ENCODE measurements at places on chromosomes 6 and 20.

DNA sequence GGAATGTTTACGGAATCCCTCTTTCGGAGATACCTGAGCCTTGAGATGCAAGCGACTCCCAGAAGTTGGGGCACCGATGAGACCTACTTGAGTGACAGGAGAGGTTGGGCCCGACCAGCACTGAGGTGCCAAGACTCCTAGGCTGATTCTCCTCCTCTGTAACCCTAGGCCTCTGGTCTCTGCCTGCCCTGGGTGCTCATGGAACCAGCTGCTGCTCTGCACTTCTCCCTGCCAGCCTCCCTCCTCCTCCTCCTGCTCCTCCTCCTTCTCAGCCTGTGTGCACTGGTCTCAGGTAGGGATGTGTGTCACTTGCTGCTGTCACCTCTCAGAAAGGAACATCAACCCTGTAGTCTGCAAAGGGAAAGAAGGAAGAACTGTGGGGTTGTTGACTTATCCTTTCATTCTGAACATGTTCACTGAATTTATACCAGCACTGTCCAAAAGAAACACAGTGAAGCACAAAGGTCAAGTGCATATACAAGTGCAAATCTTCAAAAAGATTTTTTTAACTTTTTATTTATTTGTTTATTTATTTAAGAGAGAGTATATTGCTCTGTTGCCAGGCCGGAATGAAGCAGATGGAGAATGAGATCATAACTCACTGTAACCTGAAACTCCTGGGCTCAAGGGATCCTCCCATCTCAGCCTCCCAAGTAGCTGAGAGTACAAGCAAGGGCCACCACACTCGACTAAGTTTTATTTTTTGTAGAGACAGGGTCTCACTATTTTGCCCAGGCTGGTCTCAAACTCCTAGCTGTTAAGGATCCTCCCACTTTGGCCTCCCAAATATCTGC, 913 bp downstream of the BTN2A2 start:
- DNase-seq = peak; percentile 27

GRCh38 chr6:52288216-52288615, 3.7 kb upstream of the MCM3 start:
- DNase-seq = no peak

GRCh38 chr6:25981568-25982263, 19.1 kb downstream of the TRIM38 start:
- no peak for DNase-seq

DNA sequence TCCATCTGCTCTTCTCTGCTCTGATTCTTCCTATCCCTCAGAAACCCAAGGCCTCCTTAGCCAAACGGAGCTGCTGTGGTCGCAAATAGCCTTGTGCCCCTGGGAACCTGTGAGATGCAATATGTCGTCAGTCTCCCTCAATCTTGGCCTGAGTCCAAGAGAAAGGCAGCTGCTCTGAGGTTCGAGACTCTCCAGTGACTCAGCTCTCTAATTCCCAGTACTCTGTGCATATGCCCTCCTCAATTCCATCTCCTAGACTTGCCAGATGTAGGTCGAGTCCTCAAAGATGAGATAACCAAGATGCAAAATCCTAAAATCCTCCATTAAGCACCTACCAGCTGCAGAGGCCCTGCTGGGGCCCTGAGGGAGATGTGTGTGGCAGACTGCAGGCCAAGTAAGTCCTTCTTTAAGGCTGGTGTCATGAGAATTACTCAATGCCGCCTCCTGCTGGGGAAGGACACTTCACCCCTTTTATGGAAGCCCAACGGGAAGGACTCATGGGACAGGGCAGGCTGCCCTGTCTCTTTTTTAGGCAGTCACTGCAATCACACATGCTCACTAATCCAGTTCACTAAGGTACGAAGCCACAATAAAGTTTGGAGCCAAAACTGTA, 28.5 kb downstream of the C6orf15 start:
- DNase-seq = no peak

DNA sequence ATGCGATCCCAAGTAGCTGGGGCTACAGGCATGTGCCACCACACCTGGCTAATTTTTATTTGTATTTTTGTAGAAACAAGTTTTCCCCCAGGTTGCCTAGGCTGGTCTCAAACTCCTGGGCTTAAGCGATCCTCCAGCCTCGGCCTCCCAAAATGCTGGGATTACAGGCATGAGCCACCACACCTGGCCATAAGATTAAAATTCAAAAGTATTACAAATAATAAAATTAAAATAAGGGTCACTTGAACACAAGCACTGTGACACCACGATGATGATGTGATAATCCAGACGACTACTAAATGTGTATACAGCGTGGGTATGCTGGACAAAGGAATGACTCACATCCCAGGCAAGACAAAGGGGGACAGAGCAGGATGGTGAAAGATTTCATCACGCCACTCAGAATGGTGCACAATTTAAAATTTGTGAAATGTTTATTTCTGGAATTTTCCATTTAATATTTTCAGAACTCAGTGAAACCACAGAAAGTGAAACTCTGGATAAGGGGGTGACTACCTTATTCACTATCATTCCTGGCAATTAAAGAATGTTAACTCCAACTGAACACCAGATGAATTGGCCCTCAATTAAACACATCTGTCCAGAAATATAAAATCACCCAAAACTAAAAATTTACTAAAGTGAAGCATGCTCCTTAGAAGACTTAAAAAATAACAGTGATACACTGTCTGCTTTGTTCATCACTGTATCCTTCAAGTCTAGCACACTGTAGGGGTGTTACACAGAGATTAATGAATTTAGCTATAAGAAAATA, 13.1 kb downstream of the B4GALT5 start:
- DNase-seq = no peak

DNA sequence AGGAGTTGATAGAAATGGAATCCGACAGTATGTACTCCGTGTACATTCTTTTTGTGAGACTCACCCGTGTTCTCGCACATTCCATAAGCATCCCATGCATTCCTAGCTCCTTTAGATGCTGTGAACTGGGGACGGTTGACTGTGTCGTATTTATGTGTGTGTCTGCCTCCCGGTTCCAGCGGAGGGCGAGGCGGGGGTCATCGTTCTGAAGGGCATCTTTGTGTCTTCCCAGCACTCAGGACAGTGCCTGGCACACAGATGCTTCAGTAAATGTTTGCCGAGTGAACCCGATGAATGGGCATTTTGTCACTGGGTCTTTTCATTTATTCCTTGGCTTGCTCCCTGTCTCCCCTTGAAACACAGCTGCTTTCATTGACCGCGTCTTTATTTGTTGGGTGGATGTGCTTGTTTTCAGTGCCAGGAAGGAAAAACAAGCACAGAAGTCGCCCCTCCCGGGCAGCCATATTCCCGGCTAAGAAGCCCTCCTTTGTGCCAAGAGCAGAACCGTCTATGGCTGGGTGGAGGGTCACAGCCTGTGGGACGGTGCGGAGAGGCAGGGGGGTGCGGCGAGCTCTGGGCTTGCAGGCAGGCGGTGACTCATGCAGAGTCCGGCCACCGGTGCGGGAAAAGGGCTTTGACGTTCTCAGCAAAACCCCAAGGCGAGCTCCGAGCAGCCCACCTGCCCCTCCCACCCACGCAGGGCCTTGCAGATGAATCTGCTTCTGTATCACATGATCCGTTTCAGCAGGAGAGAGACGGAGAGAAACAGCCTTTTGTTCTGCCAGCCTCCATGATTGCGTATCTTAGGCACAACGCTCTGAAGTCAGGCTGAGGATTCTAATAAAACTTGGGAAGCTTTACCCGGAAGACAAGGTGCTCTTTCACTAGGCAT, 11.2 kb upstream of the PSMG4 start:
- peak; percentile 75 for DNase-seq

- no peak for DNase-seq
Measured at GRCh38 chr20:63775096-63775978, 35.8 kb downstream of the SLC2A4RG start.

DNA sequence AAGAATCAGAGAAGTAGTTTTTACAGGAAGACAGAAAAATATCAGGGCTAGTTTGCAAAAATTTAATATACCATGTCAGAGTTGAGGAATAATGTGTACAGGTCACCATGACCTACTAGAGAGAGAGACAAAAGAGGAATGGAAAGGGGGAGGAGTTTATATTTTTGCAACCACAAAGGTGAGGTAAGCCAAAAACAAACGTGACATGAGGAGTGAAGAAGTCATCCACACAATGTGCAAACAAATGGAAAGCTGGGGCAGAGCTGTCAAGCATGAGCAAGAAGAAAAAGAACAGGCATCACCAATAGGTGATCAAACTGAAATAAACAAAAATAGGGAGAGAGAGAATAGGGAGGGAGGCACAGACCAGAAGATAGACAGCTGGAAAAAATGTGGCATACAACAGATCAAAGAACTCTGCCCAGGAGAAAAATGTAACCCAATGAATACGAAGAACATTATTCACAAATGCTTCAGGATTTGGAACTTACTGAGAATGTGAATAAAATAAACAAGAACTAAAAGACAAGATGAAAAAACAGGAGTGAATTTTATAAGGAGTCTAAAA, 15.5 kb downstream of the RARS2 start:
- DNase-seq = no peak

- DNase-seq = no peak
Measured at GRCh38 chr6:154969796-154970195, 25.3 kb upstream of the TIAM2 start.

DNA sequence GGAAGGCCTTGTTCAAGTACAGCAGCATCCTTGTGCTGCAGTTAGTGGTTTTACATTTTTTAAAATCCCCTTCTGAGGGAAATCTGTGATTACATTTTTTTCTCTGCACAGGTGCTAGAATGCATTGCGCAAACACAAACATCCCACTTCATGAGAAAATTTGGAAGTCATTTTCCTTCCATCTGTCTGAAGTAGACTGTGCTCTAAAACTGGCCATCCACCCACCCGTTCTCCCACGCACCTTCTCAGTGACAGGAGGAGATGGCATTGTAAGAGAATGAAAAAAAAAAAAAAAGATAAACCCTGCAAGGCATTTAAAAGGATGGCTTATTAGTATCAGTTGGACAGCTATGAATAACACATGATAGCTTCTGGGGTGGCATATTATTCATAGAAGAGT, 65.0 kb downstream of the SOBP start:
- no peak for DNase-seq

- DNase-seq = no peak
Measured at GRCh38 chr6:89298680-89299465, 16.2 kb downstream of the GABRR2 start.

GRCh38 chr6:167811040-167811439, 15.7 kb upstream of the AFDN start:
- DNase-seq = no peak

DNA sequence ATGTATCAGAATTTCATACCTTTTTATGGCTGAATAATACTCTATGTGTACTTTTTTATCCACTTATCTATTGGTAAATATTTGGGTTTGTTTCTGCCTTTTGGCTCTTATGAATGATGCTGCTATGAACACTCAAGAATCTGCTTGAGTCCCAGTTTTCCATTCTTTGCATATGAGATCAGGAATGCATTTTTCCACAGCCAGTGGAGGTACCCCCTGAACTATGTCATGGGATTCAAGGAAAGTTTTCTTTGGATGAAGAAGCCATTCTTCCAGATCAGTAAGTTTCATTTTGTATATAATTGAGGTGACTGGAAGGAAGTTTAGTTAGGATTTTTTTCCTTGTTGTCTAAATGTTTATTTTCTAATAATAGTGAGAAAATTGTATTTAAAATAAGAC, 40.9 kb downstream of the NKX2-4 start:
- no peak for DNase-seq

- DNase-seq = no peak
Measured at GRCh38 chr20:59441306-59441705, 140.9 kb downstream of the EDN3 start.

DNA sequence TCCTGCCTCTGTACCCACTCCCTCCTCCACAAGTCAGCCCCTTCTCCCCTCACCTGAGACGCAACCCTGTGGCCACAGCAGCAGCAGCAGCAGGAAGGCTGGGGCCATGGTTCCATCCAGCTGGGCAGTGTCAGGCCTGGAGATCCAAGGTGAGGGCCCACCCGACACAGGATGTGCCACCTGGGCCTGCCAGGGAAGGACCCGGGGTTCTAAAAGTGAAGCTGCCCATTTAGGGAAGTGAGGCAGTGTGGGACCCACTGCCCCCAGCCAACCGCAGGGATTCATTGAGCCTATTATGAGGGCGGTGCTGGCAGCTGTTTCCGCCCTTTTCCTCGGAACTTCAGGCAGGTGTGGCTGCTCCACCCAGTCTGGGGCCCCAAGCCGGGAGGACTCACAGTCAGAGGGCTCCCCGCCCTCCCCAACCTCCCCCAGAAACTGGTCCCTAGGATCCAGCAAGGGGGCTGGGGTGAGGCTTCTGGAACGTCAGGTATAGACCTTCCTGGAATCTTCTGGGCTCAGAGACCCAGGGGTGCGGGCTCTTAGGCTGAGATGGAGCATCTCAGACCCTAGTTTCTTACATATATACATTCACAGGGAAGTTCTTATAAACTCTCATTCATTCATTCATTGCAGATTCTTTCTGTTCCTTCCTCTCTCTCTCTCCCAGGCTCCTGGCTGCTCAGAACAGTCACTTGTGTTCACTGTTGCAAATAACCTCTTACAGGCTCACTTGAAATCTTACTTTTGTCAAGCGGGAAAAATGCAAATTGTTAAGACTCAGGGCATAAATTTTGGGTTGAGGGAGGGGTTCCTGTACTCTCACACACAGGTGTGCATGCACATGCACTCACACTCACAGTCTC, at the start of gene TREML2:
TREML2 (minus strand) TSS at position 249 of the 863 bp plus-strand sequence; CDS start at position 108, 141 bp downstream.
- no peak for DNase-seq

DNA sequence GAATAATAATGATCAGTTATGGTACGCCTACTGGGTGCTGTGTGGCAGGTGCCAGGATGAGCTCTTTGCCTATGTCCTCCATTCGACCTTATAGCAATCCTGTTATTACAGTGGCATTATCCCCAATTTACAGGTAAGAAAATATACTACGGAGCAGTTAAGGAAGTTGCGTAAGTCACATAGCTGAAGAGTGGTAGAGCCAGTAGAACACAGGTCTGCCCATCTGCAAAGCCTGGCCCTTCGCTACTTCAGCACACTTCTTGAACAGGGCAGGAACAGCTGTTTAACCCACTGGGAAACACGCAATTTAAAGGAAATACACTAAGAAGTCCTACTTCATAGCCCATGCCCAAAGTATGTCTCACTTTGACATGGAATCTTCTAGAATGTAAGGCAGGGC, 91.8 kb downstream of the PXDC1 start:
- DNase-seq = no peak

DNA sequence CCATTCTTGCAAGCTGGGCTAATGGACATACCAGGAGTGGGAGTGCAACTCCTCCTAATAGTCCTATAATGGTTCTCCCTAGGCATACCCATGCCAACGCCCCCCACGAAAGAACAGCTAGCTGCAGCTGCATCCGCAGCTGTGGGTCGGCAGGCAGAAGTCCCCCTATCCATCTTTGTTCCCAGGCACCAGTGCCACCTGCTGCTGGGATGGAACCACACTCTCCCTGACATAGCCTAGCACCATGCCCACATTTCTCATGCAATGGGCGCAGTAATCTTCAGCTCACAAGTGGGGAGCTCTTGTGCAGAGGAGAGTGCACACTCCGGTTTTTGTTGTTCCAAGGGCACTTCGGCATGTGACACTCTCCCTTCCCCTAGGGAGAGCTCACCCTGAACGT, 567.8 kb downstream of the GRIK2 start:
- no peak for DNase-seq

GRCh38 chr6:31734821-31735406, 1.4 kb downstream of the CLIC1 start:
- DNase-seq = peak; percentile 60
